ENCODE measurements at places on chromosomes 1 and 21.

- no peak for DNase-seq
These were observed 34.2 kb downstream of the SERINC2 start for GRCh38 chr1:31447210-31447609.

DNA sequence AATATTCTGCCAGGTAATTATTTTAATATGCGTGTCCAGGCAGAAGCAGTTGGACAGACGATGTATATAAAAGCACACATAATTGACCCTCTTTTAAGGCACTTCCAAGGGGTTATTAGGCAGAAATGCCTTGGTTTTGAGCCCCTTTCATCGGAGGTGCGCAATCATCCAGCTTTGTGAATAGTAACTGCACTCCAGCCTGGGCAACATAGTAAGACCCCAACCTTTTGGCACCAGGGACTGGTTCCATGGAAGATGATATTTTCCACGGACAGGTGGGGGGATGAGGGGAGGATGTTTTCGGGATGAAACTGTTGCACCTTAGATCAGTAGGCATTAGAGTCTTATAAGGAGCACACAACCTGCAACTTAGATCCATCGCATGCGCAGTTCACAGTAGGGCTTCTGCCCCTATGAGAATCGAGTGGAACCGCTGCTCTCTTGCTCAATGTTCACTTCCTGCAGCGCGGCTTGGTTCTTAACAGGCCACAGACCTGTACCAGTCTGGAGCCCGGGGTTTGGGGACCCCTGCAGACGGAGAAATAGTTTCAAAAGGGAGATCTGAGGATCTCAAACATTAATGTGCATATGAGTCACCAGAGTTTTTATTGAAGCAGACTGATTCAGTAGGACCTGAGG, 1.8 kb upstream of the MCOLN2 start:
- no peak for DNase-seq

DNA sequence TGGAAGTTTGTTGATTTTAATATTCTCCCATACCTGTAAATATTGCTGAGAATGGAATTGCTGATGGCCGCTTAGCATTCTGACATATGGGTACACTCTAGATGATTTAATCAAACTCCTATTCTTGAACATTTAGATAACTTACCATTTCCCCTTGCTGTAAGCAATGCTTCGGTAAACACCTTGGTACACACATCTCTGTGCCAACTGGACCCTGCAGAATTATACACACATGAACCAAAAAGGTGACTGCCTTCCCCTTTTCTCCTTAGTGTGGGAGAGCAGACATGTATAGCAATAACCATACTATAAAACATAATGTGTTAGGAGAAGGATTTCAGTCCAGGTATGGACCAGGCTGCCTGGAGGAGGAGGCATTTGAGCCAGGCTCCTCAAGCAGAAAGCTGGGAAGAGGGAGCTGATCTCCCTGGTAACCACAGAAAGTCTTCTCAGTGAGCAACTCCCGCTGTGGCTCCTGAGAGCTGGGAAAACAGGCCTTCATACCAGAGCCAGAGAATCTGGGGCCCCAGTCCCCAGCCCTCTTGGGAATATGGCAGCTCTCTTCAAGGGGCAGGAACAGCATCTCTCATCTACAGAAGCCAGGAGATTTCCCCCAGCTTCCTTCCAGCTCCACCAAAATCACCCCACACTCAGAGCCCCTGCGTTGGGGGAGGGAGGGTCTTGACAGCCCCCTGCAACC, 33.9 kb upstream of the CSF1 start:
- no peak for DNase-seq

DNA sequence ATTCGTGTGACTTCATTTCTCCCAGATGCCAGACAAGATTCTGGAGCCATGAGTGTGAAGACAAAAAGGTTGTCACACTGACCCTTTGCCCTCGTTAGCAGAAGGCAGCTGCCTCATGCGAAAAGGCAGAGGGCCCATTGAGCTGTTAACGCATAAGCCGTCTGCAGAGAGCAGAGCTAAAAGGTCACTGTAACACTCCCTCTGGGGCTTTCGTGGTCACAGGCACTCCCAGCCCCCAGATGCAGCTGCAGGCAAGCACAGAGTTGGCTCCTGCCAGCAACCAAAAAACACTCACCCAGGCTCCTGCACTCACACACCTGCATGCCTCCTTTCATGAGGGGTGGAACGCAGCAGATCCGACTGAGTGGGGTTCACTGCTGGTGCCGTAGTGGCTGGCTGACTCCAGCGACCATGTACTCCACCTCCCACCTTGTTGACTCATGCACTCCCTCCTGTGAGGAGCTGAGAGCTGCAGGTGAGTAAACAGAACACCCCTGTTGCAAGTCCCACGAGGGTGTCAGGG, 287.5 kb downstream of the SMYD3 start:
- no peak for DNase-seq

- no peak for DNase-seq
These were observed 2.4 kb downstream of the CCSAP start for GRCh38 chr1:229340496-229340895.

GRCh38 chr1:242017580-242018233, 18.8 kb upstream of the MAP1LC3C start:
- no peak for DNase-seq

- DNase-seq = no peak
These were observed 1.7 kb upstream of the GJB5 start for GRCh38 chr1:34753163-34753562.

DNA sequence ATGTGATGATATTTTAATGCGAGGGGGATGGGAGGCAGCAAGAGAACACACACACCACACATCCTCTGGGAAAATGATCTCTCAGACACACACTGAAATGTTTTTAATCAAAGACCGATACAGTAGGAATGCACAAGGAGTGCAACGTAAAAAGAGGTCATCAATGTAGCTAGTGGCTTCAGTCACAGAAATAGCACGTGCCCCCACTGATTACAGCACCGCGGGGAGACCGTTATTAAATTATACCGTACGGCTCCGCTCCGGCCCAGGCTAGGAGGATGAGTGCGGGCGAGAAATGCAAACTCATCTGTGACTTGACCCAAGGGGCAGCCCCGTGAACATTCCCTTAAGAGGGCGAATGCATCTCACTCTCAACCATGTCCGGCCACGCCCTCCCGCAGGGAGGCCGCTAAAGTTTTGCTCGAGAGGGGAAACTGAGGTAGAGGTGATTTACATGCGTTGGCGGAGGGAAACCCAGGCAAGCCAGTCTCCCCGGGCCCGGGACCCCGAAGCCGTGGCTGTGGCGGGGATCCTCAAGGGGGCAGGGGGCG, 552 bp downstream of the UBR4 start:
- DNase-seq = no peak

DNA sequence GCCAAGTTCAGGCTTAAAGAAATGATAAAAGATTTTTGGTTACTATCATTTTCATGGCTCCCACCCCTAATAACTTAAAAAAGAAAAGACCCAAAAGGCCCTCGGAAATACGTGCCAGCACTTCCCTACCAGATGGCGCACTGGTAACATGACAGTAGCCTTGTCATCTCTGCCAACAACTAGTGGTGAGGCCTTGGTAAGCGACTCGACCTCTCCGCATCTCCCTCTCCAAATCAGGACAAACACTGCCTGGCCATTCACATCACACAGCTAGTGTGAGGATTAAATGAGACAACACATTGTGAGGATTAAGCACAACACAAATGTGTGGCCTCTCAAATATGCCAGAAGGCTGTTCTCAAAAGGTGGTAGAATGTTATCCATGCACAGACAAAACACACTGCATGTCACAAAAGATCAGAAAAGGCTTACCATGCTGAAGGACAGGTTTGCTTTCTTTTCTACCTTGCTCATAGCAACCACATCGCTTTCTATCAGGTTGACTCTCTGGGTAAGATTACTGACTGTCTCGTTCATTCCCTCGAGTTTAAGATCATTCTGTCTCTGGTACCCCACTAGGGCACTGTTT, 16.4 kb downstream of the TEX38 start:
- no peak for DNase-seq
